NCI-H748 treated with DMSO at 0.1 percent for 48 hours (cell line): ENCODE measurements at places on chromosomes 4 and X.

- DNase-seq: no peak
These were observed 175.9 kb downstream of the DCLK2 start for GRCh38 chr4:150253965-150254630.

GRCh38 chrX:118571836-118572235 is 76.2 kb downstream of the DOCK11 start:
- no peak for DNase-seq

DNA sequence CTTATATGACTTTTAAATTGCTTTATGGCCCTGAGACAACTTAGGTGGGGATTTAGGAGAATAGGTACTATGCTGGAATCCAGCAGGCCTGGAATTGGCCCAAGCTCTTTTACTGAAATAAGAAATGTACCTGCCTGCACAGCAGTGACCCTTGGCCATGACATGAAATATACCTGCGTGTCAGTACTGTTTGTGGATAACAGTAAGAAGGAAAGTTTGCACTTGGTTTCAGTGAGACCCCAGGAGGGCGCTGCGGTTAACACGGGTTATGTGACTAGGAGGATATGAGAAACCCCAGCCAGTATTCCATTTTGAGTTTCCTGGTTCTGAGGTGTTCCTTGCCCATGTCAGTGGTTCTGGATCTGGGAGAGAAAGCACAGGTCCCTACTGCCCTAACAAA is 5.3 kb downstream of the MTM1 start:
- DNase-seq: no peak

GRCh38 chr4:16117164-16117563 is 33.3 kb upstream of the PROM1 start:
- no peak for DNase-seq

DNA sequence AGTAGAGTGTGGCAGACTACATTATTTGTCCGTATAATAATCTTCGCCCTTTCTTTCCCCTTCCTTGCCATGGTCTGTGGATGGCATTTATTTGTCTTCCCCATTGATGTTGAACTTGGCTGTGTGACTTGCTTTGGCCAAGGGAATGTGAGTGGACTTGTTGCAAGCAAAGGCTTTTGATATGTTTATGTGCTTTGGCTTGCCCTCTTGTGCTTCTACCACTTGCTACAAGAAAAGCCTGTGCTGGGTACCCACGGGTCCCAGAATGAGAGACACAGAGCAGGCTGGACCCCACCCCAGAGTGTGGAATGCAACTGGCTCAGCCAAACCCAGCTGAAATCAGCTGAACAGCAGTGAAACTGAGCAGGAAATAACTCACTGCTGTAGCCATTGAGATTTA is 63.0 kb downstream of the FAM184B start:
- no peak for DNase-seq

GRCh38 chr4:111204797-111205196 is 581.9 kb upstream of the PITX2 start:
- no peak for DNase-seq

GRCh38 chr4:10097906-10098779 is 18.5 kb downstream of the WDR1 start:
- no peak for DNase-seq

DNA sequence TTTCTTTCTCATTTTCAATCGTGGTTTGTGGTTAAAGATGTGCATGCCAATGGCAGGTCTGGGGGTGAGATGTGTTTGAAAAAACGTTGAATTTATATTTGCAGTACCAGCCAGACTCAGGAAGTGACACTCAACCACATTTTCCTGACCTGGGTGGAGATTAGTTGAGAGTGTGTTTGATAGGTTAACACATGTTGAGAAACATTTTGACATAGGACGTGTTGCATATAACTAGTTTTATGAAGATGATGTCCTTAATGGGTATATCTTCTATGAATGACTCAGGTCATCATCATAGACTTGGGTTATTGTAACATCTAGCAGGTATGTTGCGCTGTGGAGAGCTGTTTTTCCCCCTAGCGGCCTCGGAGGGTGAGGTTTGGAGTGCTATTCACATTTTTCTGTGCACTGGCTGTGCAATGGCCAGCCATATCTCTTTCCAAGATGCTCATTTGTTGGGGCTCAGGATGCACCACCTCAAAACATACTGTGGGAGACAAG is 21.7 kb upstream of the CD38 start:
- no peak for DNase-seq

- DNase-seq: no peak
These were observed 35.9 kb downstream of the WDR1 start for GRCh38 chr4:10080589-10081217.

GRCh38 chrX:50470103-50471031 is at the start of gene DGKK:
Gene DGKK (minus strand): TSS chrX:50470825. CDS start chrX:50470678, 147 bp downstream.
- peak; percentile 40 for DNase-seq

- peak; percentile 23 for DNase-seq
These were observed 149.8 kb downstream of the STIM2 start for GRCh38 chr4:27010334-27010940.

- DNase-seq: no peak
These were observed 12.3 kb downstream of the SASH3 start for GRCh38 chrX:129791961-129792570.

GRCh38 chr4:52838729-52839586 is 23.2 kb upstream of the RASL11B start:
- no peak for DNase-seq

GRCh38 chrX:109785053-109785452 is 52.0 kb upstream of the ACSL4 start:
- no peak for DNase-seq

DNA sequence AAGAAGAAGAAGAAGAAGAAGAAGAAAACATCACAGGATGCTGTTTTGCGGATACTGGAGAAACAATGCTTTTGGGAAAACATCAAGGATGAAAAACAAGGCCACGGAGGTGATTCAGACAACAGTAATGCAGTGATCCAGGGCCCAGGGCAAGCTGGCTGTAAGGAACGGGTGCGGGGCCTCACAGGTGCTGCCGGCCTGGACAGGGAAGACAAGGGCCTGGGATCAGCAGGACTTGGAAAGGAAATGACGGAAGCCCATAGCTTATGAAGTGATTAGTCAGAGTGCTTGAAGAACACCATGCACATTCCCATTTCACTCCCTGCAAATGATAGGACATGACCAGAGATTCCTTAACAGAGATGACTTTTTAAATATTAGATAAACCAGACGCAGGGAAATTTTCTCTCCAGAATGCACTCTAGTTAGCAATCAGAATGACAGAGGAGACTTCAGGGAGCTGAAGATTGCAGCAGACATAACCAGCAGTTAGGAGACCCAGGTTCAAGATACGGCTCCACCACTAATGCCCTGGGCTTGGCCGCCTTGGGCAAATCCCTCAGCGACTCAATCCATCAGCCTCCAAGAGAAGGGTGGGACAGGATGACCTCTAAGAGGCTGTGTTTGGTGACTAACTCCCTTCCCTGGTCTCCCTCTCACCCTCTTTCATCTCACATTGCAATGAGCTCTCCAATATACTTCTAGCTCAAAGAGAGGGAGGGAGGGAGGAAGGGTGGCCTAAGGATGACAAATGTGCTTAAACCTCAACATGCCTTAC is 54.1 kb downstream of the APBB2 start:
- no peak for DNase-seq
